ENCODE measurements at places on chromosomes 1 and 21.

- DNase-seq = no peak
Measured at GRCh38 chr1:211527006-211527405, 35.0 kb upstream of the RD3 start.

DNA sequence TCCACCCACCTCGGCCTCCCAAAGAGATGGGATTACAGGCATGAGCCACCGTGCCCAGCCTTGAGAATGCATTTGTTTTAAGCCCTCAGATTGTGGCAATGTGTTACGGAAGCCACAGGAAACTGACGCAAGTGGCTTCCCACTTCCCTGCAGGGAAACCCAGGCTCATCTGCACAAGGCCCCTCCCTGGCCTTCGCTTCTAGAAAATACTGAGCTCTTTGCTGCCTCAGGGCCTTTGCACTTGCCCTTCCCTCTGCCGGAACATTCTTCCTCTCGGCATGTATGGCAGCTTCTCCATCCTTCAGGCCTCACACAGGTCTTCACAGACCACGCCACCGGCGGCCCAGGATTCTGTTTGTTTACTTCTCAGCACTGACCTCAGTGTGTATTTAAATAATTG is 137.0 kb upstream of the TMEM51 start:
- DNase-seq = no peak

DNA sequence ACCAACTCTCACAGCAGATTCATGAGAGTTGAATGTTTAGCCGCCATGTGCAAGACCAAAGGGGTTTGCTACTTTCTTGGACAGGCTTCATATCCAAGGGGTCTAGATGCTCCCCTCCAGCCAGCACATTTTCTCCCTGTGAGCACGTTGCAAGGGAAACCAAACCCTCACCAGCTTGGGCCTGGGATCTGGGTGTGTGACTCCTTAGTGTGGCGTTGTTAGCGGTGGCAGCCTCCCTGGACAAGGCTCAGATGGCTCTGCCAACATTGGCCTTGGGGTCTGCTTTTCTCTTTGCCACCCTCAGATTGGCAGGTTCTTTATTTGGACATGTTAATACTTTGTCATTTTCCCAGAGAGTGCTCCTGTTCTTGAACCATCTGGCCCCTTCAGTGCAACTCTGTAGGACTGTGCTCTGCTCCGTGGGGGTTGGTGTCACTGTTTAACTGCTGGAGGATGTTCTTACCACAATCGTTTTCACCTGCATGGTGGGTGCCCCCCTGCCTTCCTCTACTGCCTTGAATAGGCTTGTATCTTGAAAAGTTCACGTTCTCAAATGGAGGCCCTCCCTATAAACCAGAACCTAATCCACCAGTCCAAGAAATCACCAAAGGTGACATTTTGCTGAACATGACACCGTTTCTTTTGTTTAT is 13.4 kb downstream of the ABCG1 start:
- DNase-seq = no peak

- DNase-seq = no peak
Measured at GRCh38 chr1:18411820-18412641, 68.7 kb upstream of the KLHDC7A start.

DNA sequence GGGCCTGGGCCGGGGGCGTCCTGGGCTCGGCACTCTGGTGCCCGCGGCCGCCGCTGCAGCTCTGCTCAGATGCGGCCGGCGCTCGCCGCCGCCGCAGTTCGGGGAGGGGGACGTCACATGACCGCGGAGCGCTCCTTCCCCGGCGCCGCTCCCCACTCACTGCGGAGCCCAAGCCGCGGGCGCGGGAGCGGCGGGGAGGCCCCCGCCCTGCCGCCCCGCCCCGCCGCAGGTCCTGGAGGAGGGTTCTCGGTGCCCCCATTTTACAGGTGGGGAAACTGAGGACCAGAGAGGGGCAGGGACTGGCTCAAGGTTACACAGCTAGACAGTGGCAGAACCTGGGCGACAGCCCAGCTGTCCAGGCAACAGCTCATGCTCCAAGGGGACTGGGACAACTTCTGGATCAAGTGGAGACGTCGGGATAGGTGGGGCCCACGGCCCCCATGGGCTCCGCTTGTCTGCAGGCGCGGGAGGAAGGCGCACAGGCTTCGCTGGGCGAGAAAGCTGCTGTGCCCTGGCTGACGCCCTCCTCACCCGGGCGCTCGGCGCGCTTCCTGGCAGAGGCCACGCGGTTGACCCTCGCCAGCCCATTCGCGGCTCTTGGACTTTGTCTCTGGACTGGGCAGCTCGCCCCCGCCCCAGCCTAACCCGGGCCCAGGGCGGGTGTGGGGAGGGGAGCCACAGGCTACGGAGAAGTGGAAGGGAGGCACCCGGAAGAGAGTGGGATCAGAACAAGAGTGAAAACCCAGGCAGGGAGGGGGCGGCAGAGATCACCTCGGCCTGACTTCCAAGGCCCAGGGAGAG is at the start of gene RAP1GAP:
RAP1GAP (minus strand) TSS at position 100 of the 801 bp plus-strand sequence. CDS start 49,325 bp downstream, outside the sequence.
- no peak for DNase-seq

DNA sequence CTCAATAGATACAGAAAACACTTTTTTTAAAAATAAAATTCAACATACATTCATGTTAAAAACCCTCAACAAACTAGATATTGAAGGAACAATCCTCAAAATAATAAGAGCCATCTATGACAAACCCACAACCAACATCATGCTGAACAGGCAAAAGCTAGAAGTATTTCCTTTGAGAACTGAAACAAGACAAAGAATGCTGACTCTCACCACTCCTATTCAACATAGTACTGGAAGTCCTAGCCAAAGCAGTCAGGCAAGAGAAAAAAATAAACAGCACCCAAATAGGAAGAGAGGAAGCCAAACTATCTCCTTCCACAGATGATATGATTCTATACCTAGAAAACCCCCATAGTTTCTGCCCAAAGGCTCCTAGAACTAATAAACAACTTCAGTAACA is 46.2 kb upstream of the IVNS1ABP start:
- no peak for DNase-seq

GRCh38 chr1:245000872-245001188 is 136.5 kb upstream of the HNRNPU start:
- no peak for DNase-seq

- DNase-seq = no peak
Measured at GRCh38 chr1:147634645-147635044, 35.7 kb downstream of the ACP6 start.

DNA sequence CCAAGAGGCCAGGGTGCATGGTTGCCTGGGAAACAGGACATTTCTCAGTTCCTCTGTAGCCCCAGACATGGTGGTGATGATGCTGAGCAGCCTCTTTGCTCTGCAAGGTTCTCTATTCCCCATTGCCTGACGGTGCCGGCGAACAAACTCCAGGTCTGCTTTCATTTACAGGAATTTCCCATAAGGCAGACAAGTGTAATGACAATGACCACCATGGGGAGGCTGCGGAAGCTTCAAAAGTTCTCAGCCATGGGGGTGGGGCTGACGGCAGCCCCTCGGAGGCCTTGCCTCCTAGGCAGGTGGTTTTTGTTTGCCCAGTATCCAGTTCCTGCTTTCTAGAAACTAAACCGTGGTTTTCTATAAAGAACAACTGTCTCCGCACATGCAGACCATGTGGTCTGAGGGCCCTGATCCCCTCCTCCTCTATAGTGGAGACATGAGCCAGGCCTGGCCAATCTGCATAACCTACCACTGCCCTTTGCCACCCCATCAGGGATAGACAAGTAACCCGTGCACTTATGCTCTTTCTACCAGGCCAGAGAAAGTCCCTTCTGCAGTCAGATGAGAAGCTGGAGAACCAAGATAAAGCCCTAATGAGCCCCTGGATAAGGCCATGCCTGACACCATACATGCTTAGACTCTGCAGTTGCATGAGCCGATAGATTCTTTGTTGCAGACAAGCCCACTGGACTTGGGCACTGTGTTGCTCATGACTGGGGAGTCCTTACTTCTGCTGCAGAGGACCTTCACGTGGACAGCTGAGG is 54.1 kb downstream of the LDLRAD2 start:
- DNase-seq = peak; percentile 30

DNA sequence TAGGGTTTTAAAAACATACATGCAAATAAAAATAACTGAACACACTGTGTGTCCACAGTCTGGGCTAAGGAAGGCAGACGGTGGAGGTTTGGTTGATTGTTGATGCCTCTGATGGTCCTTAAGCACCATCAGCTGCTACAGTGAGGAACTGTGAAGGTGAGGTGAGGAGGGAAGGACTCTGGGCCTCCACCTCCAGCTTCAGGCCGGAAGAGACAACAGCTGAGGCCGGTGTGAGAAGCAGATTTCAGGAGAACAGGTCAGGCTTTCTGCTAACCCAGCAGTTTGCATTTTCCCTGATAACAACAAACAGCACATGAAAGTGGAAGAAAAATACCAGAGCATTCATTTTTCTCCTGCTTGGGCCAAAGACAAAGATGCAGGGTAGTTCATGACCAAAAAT is 189.9 kb upstream of the AJAP1 start:
- DNase-seq = no peak

DNA sequence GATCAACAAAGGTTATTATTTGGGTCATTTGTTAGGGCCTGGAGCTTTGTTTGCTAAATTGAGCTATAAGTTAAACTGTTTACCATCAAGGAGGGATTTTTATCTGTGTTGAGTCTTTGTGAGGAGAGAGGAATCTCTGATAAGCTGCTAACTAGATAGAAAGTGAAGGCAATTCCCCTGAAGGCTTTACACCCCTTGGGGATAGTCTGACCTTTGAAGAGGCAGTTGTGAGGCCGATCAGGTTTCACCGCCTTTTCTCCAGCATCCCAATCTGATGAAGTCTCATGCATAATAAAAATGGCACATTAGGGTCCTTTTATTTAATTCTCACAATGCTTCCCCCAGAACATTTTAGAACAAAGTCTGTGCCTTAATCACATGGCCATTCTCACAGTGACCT is 21.8 kb downstream of the C1orf21 start:
- DNase-seq = peak; percentile 45

- DNase-seq = peak; percentile 39
Measured at GRCh38 chr1:48021792-48022191, 24.6 kb upstream of the TRABD2B start.

GRCh38 chr1:101022294-101022693 is 3.3 kb downstream of the DPH5 start:
- no peak for DNase-seq

GRCh38 chr21:44371596-44371995 is 18.2 kb downstream of the TRPM2 start:
- DNase-seq = no peak

- DNase-seq = no peak
Measured at GRCh38 chr21:44436111-44436611, 19.1 kb upstream of the LRRC3 start.

GRCh38 chr21:40215941-40216340 is 348.7 kb downstream of the PCP4 start:
- no peak for DNase-seq
